ENCODE measurements at places on chromosomes 16 and 17.

GRCh38 chr17:50270435-50271362, 3.6 kb upstream of the TMEM92 start:
- DNase-seq: peak; percentile 35

DNA sequence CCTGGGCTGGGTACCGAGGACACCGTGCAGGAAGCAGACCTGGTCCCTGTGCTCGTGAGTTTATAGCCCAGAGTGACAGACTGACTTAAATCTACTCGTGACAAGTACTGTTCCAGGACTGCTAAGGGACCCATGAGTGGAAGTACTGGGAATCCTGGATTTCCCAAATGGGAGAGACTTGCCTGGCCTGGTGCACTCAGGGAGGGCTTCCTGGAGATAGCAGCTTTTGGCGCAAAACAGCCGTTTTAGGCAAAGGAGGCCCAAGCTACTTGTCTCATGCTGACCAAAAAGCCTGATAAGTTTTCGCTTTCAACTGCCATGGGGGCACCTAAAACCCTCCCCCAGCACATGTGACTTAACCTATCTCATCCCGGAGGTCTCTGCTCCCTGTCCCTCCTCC, 51.4 kb downstream of the ATP2C2 start:
- no peak for DNase-seq

GRCh38 chr16:88322500-88322970, 60.2 kb upstream of the ZNF469 start:
- DNase-seq: no peak

DNA sequence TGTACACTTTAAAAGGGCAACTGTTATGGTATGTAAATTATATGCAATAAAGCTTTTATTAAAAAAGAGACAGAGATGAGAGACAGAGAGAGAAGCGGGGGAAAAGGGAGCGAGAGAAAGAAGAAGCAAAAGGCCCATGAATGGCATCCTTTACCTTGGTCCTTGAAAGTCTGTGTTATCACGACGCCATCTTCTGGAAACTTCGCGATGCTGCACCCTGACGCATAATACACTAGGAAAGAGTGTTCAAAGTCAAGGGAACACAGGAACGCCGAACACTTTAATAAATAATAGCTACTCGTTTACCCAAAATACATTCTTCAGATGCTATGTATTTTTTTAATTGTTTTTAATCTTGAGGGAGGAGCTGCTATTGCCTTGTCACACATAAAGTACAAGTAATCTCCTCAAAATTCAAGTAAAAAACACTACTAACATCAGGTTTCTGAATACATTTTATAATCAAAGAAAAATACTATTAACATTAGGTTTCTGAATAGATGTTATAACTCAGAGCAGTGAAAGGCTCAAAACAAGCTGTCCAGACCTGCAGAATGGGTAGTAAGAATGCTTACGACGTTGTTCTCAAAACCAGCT, 23.0 kb upstream of the SLC38A8 start:
- peak; percentile 65 for DNase-seq

- no peak for DNase-seq
Observed at GRCh38 chr17:66582373-66583111, 252.4 kb upstream of the CACNG5 start.

DNA sequence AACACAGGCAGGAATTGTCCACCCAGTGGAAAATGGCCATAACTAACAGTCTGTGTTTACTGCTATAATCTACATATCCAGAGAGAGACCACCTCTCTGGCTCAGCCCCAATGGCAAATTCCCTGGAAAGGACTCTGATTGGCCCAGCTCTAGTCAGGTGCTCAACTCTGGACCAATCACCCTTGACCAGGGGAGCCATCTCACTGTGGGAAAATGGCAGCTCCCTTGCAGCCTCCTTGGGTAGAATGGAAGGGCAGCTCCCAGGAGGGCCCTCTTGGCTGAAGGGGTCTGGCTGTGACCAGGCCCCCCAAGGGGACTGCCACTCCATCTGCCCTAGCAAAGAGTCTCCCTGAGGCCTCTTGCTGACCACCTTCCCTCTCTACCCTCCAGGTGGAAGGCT, 3.1 kb downstream of the ALOX15B start:
- no peak for DNase-seq

GRCh38 chr16:85520853-85521521, 92.1 kb upstream of the GSE1 start:
- DNase-seq: no peak

DNA sequence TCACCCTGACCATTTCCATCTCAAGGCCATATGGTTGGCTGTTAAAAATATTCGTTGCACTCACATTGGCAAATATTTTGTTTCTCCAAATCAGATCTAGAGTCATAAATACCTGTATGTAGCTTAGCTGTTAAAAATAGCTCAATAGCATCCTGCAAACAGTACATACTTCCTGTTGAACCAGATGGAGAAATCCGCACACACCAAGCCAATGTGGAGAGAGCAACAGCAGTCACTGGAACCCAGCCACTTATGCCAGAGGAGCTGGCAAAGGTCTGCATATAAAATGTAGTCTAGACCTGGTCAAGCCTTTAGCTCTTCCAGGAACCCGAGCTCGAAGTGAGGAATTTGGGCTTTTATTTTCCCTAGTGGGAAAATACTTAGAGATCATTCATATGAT, 146.4 kb upstream of the KCNJ16 start:
- no peak for DNase-seq

- peak; percentile 92 for DNase-seq
Observed at GRCh38 chr16:27470567-27471431, 68.8 kb downstream of the IL21R start.

DNA sequence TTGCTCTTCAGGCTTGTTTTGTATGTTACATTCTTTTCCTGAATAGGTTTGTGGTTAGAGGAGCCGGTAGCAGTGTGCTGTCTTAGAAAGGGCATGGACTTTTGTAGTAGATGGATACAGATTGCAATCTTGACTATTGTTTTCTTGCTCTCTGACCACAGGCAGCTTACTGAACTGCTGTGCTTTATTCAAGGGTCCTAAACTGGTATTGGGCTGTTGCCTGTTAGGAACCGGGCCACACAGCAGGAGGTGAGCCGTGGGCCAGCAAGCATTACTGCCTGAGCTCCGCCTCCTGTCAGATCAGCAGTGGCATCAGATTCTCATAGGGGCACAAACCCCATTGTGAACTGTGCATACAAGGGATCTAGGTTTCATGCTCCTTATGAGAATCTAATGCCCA, 373.9 kb downstream of the CPPED1 start:
- no peak for DNase-seq

All from AG08396 (cell line).